Ammon's horn (tissue), 1 donor: ENCODE measurements at places on chromosomes 13 and 19.

DNA sequence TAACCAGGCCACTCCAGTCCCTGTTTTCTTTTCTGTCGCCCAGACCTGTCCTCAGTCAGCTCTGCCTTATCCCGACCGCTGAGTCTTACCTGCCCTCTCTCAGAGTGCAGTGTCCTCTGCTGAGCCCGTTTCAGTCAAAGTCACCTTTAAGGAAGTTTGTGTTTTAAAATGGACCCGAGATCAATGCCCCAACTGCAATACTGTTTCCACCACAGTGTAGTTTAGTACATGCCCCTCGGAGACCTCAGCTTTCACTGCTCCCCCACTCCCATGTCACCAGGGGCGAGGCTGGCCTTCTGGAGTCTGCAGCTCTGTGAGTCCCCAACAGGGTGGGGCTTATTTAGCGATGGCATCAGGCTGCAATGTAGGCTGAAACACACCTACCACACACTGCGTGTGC, 248.4 kb upstream of the TSHZ3 start:
- no peak for DNase-seq

DNA sequence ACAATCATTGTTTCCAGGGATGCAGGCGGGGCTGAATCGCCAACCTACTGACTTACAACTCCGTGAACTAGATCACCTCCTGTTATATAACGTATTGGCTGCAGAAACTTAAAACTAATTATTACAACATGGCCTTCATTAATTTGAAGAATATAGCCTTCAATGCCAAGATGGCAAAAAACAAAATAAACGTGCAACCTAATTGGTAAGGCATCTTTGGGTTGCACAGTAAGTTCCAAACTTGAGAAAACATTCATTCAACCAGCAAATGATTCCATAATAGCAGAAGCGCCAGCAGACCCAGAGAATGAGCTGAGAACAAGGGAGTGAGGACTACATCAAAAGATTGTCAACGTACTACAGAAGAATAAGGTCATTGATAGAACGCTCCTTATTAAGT, 39.8 kb downstream of the DACH1 start:
- no peak for DNase-seq

DNA sequence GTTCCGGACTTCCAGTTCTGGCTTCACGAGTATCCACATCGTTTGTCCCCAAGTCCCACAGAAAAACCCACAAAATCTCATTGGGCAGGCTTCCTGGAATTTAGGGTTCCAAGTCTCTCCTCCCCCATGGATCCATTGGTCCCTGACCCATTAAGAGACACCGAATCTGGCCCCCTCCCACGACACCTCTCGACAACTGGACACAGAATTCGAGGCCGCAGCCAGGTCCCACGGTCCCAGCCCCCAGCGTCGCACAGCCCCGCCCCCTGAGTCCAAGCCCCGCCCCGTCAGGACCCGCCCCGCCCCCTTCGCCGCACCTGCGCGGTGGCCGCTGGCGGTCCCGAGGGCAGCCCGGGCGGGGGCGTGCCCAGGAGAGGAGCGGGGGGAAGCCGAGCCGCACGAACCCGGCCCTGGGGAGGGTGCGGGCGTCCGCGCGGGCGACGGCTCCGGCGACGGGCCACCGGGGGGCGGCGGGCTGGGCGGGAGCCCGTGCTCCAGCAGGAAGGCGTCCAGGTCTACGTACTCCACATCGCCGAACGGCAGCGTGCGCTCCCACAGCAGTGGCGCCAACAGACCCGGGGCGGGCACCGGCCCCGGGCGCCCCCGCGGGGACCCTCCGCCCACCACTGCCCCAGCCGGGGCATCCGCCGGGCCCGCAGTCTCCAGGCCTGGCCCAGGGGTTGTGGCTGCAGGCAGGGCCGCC, 1.8 kb downstream of the DBP start:
- peak; percentile 65 for DNase-seq

DNA sequence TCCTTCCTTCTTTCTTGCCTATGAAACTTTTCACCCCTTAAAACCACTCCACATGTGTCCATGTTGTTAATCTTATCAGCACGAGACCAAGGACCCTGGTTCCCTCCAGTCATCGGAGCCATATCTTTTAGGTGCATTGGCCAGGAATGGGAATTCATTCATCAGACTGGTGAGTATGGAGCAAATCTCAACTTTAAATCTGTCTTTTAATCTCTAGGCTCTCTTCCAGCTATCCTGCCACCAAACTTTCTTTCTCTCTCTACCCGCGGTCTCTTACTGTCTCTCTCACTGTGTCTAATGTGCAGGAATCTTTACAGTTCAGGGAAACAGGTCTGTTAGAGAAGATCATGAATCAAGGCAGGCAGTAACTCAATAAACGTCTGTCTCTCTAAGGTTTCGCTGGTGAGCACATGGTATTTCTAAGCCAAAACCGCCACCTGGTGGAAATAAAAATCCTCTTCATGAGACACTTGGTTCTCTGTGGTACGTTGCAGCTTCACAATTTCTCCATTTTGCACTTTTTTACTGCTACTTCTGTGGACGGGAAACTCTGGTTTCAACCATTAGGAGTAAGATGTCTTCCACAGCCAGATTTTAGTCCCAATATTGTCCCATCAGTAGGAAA, 16.1 kb downstream of the LGALS16 start:
- DNase-seq, result peak; percentile 66

- DNase-seq, result no peak
Observed at GRCh38 chr13:32017474-32017873, 14.1 kb upstream of the FRY start.

DNA sequence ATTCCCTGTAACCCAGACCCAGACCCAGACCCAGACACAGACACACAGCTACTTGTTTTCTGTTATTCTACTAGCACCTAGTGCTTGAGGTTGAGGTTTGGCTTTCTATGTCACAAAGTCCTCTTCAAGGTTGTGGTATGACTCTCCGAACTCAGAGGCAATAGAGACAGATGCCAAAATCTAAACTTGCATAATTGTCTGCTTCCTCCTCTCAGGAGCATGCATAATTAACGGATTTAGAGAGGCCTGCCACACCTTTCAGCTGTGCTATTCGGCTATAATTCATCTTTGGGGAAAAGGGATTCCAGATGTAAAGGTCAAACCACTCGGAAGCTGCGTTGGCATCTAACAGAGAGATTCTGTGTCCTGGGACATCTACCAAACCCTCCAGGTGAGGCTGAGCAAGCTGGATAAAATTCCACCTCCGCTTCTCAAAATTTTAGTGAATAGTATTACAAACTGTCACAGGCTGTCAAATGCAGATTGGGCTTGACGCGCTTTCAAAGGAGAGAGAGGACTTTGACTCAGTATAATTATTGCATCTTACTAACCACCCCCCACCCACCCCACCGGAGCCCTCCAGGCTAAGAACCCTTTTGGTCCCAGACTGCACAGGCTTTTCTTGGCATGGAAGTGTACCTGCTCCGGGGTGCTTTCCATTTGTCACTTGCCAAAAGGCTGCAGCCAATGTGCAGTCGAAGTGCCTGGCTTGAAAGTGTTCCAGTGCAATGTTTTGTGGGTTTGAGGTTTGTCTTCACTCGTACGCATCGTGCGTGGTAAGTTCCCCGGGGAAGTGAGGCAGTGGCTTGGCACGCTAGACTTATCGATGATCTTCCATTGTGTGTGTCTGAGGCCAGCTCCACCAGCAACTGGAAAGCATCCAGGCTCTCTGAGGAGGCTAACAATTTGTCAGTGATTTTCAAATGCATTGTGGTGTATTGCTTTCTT, 194.1 kb downstream of the TDRD3 start:
- DNase-seq, result peak; percentile 30

DNA sequence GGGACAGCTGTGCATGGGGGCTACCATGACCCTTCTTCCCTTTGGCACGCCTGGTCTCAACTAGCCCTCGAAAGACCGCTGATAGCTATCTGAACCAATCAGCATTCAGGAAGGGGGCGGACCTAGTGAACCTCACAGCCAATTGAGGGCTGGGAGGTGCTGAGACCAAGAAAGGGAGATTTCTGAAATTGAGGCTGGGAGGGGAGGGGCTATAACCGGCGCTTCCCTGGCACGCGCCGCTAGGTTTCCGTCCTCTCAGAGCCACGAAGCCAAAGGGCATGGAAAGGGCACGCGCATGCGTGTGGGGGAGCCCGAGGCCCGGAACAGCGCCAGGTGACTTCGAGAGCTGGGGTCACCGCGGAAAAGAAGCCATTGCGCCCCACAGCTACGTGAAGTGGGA, 4.2 kb upstream of the PAFAH1B3 start:
- no peak for DNase-seq

- no peak for DNase-seq
Observed at GRCh38 chr13:94765814-94766213, 53.5 kb upstream of the SOX21 start.

- no peak for DNase-seq
Observed at GRCh38 chr19:38596057-38596981, 21.4 kb downstream of the MAP4K1 start.

- DNase-seq, result no peak
Observed at GRCh38 chr19:16915135-16915534, 26.3 kb downstream of the F2RL3 start.

DNA sequence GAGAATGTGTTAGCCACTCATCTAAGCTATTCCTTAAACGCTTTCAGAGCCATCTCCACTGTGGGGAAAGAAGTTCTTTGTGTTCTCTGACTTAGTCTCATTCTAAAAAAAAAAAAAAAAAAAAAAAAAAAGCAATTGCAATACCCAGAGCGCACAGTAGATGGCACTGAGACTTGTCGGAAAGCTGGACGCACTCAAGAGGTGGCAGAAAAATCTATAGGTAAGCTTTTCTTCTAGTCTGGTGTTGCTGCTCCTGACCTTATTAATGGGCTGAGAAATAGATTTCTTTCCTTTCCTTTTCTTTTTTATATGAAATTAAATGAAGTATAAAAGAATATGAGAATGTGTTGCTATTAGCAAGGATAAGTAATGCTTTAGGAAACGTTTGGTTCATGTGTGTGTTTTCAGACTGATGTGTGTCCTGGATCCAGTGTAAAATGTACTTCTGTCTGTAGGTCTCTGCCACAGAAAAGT, 4.7 kb upstream of the GJB2 start:
- peak; percentile 34 for DNase-seq

- no peak for DNase-seq
Observed at GRCh38 chr13:48625413-48626076, 28.2 kb upstream of the CYSLTR2 start.

DNA sequence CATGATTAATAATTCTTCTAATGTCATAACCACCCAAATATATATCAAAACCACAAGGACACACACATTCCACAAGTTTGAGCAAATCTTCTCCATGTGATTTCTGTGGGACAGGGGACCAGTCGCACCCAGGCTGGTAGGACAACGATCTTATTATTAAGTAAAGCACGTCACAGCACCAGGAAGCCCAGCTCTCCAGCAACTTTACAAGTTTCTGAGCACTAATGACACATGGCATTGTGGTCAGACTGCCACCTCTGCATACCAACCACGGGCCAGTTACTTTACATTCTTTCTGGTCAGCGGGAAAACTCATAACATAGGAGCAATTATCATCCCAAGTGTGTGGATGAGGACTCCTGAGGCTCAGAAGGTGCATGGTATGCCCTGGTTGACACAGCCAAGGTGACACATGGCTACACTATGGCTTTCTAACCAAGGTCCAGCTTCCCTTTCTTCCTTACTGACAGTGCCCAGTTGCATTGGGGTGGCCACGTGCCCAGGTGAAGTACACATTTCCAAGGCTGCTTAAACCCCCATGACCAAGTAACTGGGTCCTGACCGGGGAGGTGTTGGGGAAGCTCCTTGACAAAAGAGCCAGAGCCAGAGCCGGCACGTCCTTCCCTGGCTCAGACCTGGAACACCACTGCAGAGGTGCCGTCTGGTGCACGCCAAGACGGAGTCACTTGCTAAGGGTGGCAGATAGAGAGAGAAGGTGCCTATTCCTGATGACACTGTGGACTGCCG, 27.4 kb downstream of the LATS2 start:
- no peak for DNase-seq

- DNase-seq, result peak; percentile 55
Observed at GRCh38 chr19:18735752-18736151, 52.3 kb downstream of the CRTC1 start.

DNA sequence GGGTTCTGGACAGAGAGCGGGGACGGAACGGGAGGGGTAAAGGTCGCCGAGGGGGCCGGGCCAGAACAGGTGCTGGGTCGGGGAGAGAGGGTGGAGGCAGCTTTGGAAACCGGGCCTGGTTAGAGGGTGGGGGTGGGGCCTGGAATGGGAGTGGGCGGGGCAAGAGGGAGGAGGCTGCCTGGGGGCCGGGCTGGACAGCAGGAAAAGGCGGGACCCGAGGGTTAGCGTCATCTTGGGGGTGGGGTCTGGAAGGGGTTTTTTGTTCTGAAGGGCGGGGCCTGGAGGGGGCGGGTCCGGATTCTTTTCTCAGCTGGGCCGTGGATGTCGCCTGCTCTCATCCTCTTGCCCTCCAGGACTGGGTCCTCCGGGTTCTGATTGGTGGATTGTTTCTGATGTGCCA, 4.3 kb upstream of the ZNF813 start:
- DNase-seq, result peak; percentile 88

DNA sequence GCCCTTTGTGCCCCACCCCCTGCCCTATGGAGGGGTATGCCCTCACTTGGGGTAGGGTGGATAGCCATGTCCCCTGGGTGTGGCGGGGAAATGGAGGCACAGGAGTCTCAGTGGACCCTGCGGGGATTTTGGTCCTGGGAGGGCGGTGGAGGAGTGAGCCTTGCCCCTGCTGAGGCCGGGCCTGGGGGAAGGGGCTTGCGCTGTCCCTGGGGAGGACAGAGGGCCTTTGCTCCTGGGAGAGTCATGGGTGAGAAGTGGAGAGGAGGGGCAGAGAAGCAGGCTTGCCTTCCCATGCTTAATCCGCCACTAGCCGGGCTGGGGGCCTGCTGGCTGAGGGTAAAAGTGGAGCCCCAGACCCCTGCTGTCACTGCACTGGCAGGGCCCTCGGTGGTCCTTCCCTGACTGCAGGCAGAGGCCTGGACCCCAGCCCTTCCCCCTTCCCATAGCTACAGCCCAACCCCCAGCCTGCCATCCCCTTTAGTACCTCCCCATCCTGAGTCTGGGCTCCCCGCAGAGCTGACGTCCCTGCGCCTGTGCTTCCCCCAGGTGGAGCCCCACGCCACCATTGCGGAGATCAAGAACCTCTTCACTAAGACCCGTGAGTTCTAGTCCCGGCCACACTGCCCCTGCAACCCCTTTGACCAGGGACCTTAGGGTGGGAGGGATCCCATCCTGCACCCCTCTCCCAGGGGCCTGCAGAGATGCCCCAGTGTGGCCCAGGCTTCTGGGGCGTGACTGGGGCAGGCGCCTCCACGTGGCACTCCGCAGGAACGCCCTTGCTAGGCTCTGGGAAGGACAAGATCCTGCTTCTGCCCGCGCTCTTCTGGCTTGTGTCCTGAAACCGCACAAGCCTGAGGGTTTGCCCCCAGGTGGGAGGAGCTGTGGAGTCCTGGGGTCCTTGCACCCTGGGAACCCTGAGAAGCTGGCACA, 8.9 kb downstream of the NDUFB7 start:
- DNase-seq, result no peak
